ENCODE measurements at places on chromosomes 11 and 22. TPM values are rescaled to one million over a fixed set of nuclear protein-coding genes. Genes with fewer than 3 reads are reported as not detected.

- peak overlapping the region; percentile 100 for H3K27ac ChIP-seq
- H3K27me3 ChIP-seq: peaks cover 55% of the 10 kb centered on the region
- peaks cover 80% of the 10 kb centered on the region for H3K4me1 ChIP-seq
- H3K36me3 ChIP-seq: peaks cover 76% of the 10 kb centered on the region
Measured at GRCh38 chr22:39314251-39314971, 5.0 kb downstream of the RPL3 start.

LMO1 gene
- total RNA-seq: not detected

DNA sequence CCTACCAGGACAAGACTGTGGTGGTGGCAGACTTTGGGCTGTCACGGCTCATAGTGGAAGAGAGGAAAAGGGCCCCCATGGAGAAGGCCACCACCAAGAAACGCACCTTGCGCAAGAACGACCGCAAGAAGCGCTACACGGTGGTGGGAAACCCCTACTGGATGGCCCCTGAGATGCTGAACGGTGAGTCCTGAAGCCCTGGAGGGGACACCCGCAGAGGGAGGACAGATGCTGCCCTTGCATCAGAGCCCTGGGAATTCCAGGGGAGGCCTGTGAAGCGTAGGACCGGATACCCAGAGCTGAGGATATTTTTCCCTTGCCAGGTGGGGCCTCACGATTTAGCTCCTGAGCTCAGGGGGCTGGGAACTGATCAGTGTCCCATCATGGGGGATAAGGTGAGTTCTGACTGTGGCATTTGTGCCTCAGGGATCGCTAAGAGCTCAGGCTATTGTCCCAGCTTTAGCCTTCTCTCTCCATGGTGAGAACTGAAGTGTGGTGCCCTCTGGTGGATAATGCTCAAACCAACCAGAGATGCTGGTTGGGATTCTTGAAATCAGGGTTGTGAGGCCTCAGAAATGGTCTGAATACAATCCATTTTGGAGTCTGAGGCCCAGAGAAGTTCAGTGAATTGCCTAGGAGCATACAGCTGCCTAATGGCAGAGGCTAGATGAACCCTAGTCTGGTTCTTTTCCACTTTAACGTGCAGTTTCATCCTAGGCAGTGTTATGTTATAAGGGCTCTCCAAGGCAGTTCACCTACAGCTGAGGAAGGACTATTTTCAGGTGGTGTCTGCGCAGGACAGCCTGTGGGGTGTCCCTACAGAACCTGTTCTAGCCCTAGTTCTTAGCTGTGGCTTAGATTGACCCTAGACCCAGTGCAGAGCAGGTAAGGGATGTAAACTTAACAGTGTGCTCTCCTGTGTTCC is 19.5 kb downstream of the PIK3IP1 start:
- H3K27ac ChIP-seq: no peak overlapping the region
- H3K36me3 ChIP-seq: peaks cover 13% of the 10 kb centered on the region

TECTA gene
- total RNA-seq: 0.21 TPM

SCGB1C1 gene
- not detected for total RNA-seq

- no peaks in the 10 kb centered on the region for H3K27me3 ChIP-seq
- H3K27ac ChIP-seq: no peak overlapping the region
- H3K4me1 ChIP-seq: no peaks in the 10 kb centered on the region
Measured at GRCh38 chr11:96949464-96949863, 559.7 kb downstream of the JRKL start.

- H3K27ac ChIP-seq: no peak overlapping the region
- no peaks in the 10 kb centered on the region for H3K36me3 ChIP-seq
- H3K27me3 ChIP-seq: no peaks in the 10 kb centered on the region
- peak; percentile 61 for DNase-seq
- no peak overlapping the region for H3K4me3 ChIP-seq
Measured at GRCh38 chr11:110716361-110716760, 4.1 kb upstream of the ARHGAP20 start.

DNA sequence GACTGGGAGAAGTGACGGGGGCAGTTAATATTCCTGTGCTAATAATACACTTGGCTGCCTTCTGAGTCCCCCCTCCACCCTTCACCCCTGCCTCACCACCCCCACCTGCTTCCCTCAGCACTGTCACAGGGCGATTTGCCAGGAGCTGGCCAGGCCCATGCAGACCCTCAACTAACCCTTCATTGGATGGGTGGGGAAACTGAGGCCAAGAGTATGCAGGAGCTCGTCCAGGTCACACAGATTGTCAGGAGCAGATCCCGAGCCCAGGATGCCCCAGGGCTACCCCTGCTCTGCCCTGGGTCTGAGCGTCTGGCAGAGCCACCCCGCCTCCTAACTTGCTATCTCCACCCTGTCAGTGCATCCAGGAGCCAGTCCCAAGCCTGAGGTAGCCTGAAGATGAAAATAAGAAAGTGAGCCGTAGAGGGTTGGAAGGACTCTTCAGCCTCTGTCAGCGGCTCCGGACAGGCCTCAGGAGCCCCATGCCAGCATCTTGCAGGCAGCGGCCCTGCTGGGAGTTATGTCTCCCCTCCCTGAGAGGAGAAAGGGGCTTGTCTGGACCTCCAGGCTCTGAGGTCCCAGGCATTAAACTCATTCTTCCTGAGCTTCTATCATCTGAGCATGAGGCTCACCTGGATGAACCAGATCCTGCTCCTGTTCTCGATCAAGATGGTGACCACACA is 6.2 kb downstream of the TPBGL start:
- no peaks in the 10 kb centered on the region for H3K4me1 ChIP-seq
- H3K27me3 ChIP-seq: peaks cover 48% of the 10 kb centered on the region
- H3K36me3 ChIP-seq: no peaks in the 10 kb centered on the region
- H3K4me3 ChIP-seq: no peak overlapping the region
- no peak for DNase-seq

- H3K27me3 ChIP-seq: no peaks in the 10 kb centered on the region
- H3K4me1 ChIP-seq: no peaks in the 10 kb centered on the region
- no peak overlapping the region for H3K4me3 ChIP-seq
- DNase-seq: no peak
- H3K36me3 ChIP-seq: no peaks in the 10 kb centered on the region
Measured at GRCh38 chr11:95536047-95536690, 253.4 kb downstream of the FAM76B start.

- H3K36me3 ChIP-seq: no peaks in the 10 kb centered on the region
- H3K4me1 ChIP-seq: no peaks in the 10 kb centered on the region
- no peak for DNase-seq
- no peak overlapping the region for H3K27ac ChIP-seq
- H3K27me3 ChIP-seq: no peaks in the 10 kb centered on the region
Measured at GRCh38 chr11:115222218-115222862, 281.9 kb downstream of the CADM1 start.

GRCh38 chr22:27785831-27786230 is 15.7 kb downstream of the MN1 start:
- H3K27me3 ChIP-seq: peaks cover 40% of the 10 kb centered on the region
- H3K4me1 ChIP-seq: peaks cover 9% of the 10 kb centered on the region
- no peak for DNase-seq
- no peak overlapping the region for H3K27ac ChIP-seq
- no peaks in the 10 kb centered on the region for H3K36me3 ChIP-seq

DNA sequence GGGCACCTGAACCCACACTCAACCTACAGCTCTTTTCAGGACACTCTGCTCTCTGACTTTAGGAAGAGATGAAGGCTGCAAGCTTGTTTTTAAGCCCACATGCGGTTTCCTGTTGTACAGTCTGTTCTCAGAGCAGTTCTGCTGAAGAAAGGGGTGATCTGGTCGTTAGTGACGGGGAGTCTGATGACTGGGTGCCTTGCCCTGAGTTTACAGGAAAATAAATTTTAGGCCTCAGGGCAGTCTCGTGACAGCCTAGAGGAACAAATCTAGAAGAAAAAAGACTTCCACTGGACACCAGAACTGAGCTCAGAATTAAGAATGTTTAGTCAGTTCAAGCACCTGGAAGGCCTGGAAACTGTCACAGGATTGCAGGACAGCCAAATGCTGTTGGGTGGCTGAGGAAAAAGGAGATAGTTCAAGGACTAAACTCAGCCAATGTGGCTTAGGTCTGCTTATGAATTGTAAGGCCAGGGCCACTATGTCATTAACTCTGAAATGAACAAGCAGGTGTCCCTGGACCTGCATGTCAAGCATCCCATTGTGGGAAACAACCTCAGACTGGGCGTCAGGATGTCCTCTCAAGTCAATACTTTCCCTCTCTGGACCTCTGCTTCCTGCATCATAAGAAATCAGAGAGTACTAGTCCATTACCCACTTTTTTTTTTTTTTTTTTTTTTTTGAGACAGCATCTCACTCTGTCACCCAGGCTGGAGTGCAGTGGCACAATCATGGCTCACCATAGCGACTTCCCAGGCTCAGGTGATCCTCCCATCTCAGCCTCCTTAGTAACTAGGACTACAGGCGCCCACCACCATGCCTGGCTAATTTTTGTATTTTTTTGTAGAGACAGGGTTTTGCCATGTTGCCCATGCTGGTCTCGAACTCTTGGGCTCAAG is 5.7 kb downstream of the PIK3IP1 start:
- peaks cover 7% of the 10 kb centered on the region for H3K36me3 ChIP-seq
- H3K27ac ChIP-seq: peak overlapping the region; percentile 16
- H3K27me3 ChIP-seq: no peaks in the 10 kb centered on the region

EIF3L gene
- total RNA-seq: 316 TPM

DNA sequence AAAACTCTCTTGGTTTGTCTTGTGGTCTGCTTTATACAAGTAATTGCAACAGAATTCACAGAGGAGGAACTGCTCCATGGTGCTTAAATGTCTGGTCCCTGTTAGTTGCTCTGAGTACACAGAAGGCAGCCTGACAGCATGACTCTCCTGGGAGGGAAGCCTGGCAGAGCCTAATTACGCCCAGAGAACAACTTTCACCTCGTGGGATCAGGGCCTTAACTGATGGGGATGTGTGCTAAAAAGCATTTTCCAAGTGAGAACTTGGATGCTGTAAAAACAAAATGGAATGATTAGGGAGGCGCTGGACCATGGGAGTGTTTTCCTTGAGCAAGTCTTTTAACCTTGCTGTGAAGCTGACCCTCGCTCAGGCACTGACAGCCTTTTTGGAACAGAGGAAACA is 154.0 kb upstream of the TENM4 start:
- peaks cover 5% of the 10 kb centered on the region for H3K27me3 ChIP-seq
- no peak for DNase-seq
- no peaks in the 10 kb centered on the region for H3K36me3 ChIP-seq
- no peak overlapping the region for H3K27ac ChIP-seq

DNA sequence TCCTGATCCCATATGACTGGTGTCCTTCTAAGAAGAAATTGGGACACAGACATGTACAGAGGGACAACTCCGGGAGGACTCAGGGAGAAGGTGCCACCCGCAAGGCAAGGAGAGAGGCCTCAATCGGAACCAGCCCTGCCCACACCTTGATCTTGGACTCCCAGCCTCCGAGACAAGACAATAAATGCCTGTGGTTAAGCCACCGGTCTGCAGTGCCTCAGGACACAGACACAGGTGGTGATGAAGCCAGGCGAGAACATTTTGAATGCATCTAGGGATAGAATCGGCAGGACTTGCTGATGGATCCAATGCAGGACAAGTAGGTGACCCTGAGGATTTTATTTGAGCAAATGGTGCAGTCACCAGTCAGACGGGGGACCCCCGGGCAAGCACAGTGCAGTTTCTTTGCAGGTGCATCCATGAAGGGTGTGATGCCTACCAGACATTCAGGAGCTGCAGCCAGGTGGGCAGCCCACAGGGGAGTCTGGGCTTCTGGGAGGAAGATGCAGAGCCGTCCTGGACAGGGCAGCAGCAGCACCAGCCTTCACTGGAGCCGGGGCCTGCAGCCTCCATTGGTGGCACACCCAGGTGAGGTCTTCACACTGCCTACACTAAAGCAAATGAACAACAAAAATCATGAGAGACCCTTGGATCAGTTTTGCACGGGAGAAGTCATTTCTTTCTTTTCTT is 20.2 kb upstream of the SEPTIN5 start:
- H3K36me3 ChIP-seq: no peaks in the 10 kb centered on the region
- H3K27me3 ChIP-seq: peaks cover 14% of the 10 kb centered on the region
- H3K27ac ChIP-seq: no peak overlapping the region
- H3K4me1 ChIP-seq: peaks cover 15% of the 10 kb centered on the region

DNA sequence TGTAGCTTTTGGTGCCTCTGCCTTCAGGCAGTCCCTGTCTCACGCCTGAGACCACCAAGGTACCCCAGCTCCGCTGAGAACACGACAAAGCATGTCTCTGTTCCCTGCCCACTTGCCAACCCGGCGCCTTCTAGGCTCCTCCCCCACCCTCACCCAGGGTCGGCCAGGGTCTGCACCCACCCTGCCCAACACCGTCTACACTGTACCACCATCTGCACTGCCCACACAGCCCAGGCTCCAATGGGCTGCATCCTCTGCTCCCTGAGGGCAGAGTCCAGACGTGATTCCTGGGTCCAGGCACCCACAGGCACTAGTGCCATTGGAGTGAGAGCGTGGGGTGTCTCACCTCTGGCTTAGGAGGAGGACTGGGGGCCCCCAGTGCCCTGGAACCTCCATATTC is 22.8 kb upstream of the ACR start:
- peaks cover 47% of the 10 kb centered on the region for H3K27me3 ChIP-seq
- H3K36me3 ChIP-seq: no peaks in the 10 kb centered on the region
- DNase-seq: no peak

GRCh38 chr11:61828379-61828628 is 204 bp downstream of the FADS2 start:
- peak overlapping the region; percentile 73 for H3K27ac ChIP-seq
- H3K4me1 ChIP-seq: peaks cover 29% of the 10 kb centered on the region
- DNase-seq: no peak
- peak overlapping the region; percentile 91 for H3K4me3 ChIP-seq
- peaks cover 2% of the 10 kb centered on the region for H3K27me3 ChIP-seq

DNA sequence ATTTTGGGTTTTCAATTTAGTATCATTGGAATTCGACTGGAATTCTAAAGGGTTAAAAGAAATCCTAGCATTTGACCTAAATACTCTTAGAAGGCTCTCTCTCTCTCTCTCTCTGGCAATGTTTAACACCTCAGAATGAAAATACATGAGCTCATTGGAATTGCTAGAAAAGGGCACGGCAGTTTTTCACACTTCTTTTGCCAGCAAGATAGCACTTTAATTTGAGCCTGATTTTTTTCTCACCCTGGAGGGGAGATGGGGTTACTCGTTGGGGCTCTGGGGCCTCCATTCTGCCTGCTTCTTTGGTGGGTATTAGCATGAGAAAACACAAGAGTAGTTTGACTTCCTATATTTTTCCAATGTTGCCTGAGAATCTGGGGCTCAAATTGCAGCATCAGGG is 22.8 kb upstream of the CLMP start:
- H3K4me3 ChIP-seq: no peak overlapping the region
- H3K4me1 ChIP-seq: peaks cover 22% of the 10 kb centered on the region
- DNase-seq: no peak
- peak overlapping the region; percentile 92 for H3K27ac ChIP-seq

SRPRA gene
- total RNA-seq: 157 TPM

GRCh38 chr11:30197869-30198268 is 32.9 kb upstream of the FSHB start:
- no peaks in the 10 kb centered on the region for H3K27me3 ChIP-seq
- no peak for DNase-seq

USP2 gene
- 0.33 TPM for total RNA-seq

DNA sequence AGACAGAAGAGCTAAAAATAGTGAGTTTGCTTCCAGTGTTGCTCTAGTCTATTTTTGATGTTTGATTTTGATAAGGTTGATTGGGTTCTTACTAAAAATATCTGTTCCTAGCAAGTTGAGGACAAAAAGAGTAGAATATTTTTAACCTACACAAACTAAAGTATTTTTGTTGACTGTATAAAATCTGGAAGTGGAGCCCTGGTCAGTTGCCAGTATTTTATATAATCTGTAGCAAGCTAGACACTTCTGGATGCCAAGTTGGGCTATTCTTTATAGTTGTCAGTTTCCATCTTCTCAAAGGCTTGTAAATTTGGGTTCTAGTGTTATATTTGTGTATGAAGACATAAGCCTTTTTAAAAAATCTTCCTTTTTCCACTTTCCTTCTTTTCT is 56.7 kb downstream of the HSD17B12 start:
- peaks cover 53% of the 10 kb centered on the region for H3K4me1 ChIP-seq
- H3K27ac ChIP-seq: peak overlapping the region; percentile 85
- peak overlapping the region; percentile 77 for H3K4me3 ChIP-seq
- DNase-seq: no peak
- H3K27me3 ChIP-seq: no peaks in the 10 kb centered on the region

Data from HFFc6 (cell line).